Erythroblast (primary cell): ENCODE measurements at places on chromosomes 3 and 15.

- no peak for DNase-seq
Measured at GRCh38 chr3:42651248-42652091, 2.0 kb upstream of the ZBTB47 start.

DNA sequence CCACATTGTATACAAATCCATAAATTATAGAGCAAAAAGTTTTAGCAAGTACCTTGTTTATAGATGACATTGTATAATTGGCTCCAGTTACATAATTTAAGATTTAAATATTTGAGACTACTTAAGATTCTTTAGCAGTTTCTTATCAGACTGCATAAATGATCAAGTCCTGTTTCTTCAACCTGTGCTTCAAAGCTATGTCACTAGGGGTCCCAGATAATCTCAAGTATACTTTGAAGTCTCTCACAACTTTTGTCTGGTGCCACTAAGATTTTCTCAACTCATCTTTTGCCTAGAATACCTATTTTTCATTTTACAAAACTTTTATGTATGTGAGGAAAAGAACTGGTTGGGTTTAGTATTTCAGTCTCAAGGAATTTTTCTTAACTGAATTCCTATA lies 205.5 kb downstream of the STAG1 start:
- peak; percentile 31 for DNase-seq

- DNase-seq = no peak
Measured at GRCh38 chr3:189267981-189268613, 96.3 kb downstream of the TPRG1 start.

- no peak for DNase-seq
Measured at GRCh38 chr15:22262613-22263020, 182.3 kb downstream of the OR4M2 start.

DNA sequence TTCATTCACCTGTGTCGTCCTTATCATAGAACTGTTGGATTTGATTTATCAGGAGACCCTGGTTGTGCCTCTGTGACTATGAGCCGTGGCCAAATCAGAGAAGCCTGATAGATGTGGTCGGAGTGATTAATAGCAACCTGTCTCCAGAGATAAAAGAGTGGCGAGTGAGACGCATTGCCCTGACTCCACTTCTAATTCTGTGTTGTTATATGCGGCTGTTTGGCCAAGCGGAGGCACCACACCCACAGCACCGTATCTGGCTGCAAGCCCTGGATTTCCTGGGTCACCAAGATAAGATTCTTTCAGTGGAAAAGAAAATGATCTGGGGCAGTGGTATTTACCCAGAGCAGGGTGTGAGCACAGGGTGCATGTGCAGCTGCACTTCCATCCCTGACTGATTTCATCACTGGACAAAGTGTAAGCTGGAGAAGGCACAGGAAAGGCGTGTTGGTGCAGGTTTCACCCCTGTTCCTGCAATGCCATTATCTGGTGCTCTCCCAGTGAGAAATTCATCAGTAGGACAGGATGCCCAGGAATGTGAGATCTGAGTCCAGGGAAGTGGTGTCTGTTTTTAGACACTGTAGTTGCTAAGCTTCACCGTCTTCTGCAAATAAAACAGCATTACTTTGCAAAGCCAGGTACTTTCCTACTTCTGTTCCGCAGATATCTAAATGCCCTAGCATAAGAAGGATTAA lies 84.6 kb downstream of the CD47 start:
- DNase-seq = peak; percentile 90

GRCh38 chr15:88509321-88509720 lies 37.2 kb downstream of the DET1 start:
- DNase-seq = no peak

- no peak for DNase-seq
Measured at GRCh38 chr3:100602506-100603444, 6.6 kb upstream of the ADGRG7 start.

DNA sequence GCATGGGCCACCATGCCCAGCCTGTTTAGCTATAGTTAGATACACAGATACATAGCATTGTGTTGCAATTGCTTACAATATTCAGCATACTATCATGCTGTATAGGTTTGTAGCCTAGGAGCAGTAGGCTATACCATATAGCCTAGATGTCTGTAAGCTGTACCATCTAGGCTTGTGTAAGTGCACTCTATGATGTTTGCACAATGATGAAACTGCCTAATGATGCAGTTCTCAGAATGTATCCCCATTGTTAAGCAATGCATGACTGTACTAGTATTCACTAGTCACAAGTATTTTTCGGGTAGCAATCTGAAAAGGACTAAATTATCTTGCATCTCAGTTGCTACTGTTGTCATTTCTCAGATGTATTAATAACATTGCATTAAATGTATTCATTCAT lies 16.0 kb downstream of the PIGB start:
- no peak for DNase-seq

DNA sequence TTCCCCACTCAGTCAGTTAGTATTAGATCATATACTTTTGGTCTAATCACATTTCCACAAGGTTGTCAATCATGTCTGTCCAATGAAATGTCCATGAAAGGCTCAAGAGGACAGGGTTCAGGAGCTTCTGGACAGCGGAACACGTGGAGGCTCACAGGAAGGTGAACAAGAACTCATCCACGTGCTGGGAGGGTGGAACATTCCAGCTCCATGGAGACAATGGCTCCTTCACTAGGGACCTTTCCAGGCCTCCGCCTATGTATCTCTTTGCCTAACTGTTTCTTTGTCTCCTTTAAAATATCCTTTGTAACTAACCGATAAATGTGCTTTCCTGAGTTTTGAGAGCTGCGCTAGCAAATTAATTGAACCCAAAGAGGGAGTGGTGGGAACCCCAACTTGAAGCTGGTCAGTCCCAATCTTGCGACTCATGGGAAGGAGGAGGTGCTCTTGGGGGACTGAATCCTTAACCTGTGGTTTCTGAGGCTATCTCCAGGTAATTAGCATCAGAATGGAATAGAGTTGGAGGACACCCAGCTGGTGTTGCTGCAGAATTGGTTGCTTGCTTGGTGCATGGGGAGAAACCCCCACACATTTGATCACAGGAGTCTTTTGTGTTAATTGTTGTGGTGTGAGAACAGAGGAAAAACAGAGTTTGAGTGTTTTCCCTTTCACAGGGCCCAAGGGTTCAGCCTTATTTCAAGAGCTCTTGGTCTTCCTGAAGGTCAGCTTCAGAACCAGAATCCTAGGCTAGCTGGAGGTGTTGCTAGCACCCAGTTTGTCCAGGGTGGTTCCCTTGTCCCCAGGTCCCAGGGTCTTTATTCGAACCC lies 3.0 kb upstream of the TKT start:
- no peak for DNase-seq

- DNase-seq = no peak
Measured at GRCh38 chr3:134505485-134505884, 19.6 kb downstream of the CEP63 start.

- no peak for DNase-seq
Measured at GRCh38 chr15:65371976-65372786, 5.6 kb downstream of the IGDCC3 start.

DNA sequence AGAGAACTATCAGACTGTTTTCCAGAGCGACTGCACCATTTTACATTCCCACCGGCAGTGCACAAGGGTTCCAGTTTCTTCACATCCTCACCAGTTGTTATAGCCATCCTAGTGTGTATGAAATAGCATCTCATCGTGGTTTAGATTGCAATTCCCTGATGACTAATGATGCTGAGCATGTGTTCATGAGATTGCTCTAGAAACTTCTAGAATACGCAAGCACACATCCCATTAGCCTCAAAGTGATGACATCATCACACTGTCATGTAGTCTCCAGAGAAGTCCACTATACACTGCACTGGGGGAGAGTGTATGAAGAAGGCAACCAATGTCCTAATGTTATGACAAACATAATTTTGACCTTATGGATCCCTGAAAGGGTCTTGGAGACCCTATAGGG lies 30.1 kb downstream of the FBLN2 start:
- peak; percentile 59 for DNase-seq

DNA sequence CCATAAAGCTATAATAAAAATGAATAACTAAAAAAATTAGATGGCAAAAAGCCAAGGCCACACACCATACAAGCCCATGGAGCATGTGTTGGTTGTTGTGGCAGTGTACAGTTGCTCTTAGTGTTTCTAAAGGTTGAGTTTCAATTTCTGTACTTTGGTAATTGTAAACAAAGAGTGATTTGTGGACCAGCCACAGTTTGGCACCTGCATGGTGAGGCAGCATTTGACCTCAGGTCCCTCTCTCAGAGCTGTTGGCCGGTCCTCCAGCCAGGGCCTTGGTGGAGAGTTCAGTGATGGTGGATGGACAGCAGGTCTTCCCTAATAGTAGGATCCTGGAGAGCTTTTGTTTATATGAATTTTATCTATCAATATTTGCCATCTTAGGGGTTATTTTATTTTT lies 5.6 kb downstream of the ACAD9 start:
- no peak for DNase-seq

- DNase-seq = no peak
Measured at GRCh38 chr3:29515451-29515850, 234.6 kb downstream of the RBMS3 start.

DNA sequence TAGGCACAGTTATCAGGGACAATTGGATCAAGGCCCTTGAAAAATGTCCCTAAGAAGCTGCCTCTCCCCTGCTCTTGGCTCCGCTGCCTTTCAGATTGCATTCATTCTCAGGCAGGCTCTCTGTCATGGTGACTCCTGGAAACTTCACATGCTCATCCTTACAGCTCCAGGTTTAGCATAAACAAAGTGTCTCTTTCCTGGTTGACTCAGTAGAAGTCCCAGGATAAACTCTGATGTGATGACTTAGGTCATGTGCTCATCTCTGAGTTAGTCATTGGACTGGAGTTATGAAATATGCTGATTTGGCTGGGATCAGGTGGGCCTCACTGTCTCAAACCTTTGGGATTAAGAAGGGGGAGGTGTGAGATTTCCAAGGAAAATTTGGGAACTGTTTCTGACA lies 243.8 kb downstream of the ZNF621 start:
- no peak for DNase-seq

GRCh38 chr3:127064391-127065137 lies 81.6 kb downstream of the PLXNA1 start:
- peak; percentile 26 for DNase-seq

- no peak for DNase-seq
Measured at GRCh38 chr15:99931703-99932603, 198.7 kb upstream of the LYSMD4 start.

DNA sequence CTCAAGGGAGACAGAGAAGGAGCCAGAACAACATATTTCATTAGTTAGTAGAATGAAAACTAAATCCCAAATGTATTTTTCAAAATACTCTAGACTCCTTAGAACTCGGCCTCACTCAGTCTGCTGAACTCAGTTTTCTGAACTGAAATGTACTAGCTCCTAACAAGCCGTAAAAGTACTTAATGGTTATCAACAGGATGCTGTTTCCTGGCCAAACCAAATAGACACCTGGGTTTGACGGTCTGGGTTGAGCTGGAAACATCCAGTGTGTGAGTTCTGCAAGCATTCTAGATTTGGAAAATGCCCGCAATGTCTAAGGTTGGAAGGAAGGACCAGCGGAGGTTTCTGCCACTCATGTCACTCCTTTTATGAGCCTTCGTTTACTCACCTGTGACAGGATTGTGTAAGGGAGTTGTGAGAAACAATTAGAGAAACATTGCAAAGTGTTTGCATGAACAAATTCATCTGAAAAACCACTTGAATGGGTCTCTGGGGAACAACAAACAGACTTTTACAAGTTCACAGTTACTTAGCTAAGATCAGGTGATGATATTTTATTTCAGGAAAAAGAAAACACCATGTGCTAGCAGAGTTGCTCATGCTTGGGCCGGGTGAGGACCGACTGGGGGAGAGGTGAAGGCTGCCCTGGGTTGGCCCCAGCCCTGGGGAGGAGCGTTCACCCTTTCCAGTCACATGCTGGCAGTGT lies 151.0 kb downstream of the ALDH1A2 start:
- no peak for DNase-seq

GRCh38 chr3:36653095-36653494 lies 111.3 kb downstream of the DCLK3 start:
- DNase-seq = no peak

DNA sequence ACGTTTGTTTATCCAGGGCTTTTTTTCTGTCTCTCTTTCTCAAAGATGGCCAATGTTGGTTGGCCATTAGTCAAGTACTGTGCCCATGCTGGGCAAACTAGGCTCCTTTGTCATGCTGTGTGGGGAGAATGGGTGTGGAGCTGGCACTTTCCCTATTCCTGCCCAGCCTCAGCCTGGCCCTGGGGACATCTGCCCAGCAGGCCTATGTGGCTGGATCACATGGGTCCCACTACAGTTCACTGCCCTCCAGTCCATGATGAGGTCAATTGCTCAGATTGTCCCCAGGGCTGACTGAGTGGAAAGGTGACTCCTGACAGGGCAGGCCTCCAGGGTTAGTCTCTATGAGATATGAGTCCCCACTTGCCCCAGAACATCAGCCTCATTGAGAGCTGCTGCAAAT lies 54.4 kb upstream of the HERC1 start:
- no peak for DNase-seq

DNA sequence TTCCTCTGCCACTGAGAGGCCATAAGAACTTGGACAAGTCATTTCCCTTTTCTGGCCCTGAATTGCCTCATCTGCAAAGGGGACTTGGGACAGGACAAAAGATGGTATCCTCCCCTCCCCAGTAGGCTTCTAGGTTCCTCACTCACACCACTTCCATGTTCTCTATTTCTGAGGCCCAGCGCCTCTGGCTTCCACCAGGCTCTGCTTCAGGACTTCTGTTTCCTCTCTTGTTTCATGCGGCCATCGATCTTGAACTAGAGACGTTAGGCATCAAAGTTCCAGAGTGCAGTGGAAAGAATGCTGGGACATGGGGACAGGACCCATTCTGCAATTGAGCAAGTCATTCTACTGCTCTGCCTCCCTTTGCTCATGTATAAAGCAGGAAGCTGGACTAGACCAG lies 1.7 kb downstream of the TM4SF4 start:
- no peak for DNase-seq

DNA sequence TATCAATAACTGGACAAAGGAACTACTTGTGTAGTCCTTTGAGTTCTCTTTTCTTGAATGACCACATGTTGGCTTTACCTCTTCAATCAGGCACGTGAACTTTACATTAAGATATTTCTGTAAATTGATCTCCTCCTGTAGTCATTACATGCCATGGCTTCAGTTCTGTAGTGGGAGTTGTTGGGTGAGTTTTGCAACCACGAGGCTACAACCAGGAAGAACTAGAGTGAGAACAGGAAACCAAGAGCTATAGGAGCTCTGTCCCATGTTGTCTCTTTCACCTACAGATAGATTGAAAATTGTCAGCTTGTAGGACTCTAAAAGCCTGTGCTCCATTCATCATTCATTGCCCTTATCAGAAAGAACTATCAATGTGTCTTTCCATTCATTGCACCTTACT lies 2.0 kb downstream of the RSRC1 start:
- DNase-seq = no peak

GRCh38 chr15:67174864-67175573 lies 79.4 kb downstream of the AAGAB start:
- DNase-seq = no peak

- no peak for DNase-seq
Measured at GRCh38 chr3:175885231-175885766, 1026.2 kb downstream of the NAALADL2 start.

DNA sequence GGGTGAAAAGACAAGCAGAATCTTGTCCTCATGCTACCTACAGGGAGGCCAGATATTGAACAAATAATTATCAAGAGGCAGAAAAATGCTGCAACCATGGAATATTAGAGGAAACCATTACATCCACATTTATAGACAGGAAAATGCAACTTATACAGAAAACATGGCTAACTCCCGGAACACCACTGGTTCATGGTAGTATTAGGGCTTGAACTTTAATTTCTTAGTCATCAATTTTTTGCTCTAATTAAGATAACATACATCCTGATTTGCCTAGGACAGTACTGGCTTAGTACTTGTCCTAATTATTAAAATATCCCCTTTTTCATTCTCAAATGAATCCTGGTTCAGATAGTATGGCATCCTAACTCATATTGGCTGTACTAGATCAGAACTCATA lies 76.3 kb upstream of the TGFBR2 start:
- no peak for DNase-seq

- no peak for DNase-seq
Measured at GRCh38 chr15:76512971-76513370, 176.4 kb downstream of the ISL2 start.
